Transverse colon (tissue), 4 donors: ENCODE measurements at places on chromosomes 16 and 17.

DNA sequence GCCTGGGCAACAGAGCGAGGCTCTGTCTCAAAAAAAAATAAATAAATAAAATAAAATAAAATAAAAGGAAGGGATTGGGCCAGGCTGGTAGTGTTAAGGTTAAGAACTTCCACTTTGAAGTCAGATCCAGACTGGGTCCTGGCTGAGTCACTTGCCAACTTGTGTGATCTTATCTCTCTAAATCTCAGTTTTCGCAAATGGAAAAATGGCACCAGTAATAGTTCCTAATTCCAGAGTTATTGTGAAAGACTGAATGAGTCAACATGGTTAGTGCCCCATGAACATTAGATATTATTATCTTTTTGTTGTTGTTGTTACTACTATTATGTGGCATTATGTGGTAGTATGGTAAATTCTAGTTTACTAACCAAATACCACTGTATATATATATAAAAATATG, 188.0 kb upstream of the AXIN2 start:
- no peak for DNase-seq

DNA sequence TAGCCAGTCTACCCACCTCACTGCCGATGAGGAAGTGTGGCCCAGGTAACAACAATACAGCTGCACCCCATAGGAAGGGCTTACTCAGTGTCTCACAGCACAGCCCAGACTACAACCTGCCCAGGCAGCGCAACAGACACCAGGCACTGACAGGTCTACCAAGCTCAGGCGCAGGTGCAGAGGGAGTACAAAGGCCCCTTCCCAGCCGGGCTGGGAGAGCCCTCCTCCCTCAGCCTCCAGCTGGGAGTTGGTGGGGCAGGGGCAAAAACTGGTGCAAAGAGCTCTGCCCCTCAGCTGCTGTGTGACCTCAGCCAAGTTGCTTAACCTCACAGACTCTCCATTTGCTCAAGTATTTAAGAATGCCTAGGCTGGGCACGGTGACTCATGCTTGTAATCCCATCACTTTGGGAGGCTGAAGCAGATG, 112.6 kb upstream of the LHX1 start:
- DNase-seq: no peak

GRCh38 chr17:2094891-2095535, 40.1 kb downstream of the HIC1 start:
- DNase-seq: peak; percentile 33

- no peak for DNase-seq
Observed at GRCh38 chr17:43020030-43020621, 2.1 kb downstream of the VAT1 start.

- DNase-seq: peak; percentile 34
Observed at GRCh38 chr16:49854796-49855203, 1.1 kb downstream of the ZNF423 start.

DNA sequence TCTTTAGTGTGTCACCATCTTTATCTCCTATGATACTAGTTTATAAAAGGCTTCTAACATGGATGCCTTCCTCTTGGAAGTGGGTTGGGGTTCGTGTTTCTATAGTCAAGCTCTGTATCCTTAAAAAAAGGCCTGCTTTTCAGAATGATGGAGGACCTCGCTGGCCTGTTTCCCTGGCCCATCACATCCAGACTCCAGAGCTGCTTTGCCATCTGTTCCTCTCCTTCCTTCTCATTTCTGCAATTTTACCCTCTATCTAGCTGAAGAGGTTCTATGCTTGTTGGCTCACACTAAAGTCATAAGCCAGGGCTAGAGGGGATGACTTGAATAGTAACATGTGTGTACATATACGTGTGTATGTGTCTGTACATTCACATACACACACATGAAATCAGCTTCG, 450.8 kb upstream of the HSBP1 start:
- no peak for DNase-seq

DNA sequence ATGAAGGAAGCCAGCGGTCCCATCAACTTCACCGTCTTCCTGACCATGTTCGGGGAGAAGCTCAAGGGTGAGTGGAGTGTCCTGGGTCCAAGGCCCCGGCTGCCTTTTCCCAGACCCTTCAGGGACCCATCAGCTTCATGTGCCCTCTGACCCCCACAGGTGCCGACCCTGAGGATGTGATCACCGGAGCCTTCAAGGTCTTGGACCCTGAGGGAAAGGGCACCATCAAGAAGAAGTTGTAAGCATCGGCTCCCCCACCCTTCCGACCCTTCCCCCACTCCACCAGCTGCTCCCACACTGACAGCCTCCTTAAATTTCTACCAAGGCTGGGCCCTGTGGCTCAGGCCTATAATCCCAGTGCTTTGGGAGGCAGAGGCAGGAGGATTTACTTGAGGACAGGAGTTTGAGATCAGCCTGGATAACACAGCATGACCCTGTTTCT, 1.9 kb downstream of the MYL11 start:
- no peak for DNase-seq

- DNase-seq: no peak
Observed at GRCh38 chr16:89138513-89138795, 33.1 kb upstream of the CDH15 start.

DNA sequence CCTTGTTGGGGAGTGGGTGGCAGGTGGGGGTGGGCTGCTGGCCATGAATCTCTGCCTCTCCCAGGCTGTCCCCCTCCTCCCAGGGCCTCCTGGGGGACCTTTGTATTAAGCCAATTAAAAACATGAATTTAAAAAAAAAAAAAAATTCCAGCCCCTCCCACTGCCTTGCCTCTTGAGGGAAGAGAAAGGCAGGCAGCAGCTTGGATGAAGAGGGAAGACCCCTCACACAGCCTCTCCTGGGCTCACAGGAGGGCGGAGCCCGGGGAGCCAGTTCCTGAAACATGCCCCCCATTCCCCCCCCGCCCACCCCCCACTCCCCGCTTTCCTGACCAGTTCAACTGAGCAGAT, 1.8 kb upstream of the TCAP start:
- DNase-seq: no peak

DNA sequence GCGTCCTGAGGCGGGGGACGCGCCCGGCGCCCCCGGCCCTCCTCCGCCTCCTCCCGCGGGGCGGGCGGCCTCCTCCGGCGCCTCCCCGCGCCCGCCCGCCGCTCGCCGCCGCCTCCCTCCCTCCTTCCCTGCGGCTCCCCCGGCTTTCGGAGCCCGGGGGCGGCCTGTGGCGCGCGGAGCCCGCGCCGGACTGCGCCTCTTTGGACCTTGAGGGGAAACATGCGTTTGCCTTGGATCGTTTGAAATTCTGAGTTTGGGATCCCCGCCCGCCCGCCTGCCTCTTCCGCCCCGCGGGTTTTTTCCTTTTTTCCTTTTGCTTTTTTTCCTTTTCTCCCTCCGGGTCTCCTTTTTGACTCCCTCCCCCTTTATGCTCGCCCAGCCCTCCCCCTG, 390 bp downstream of the ZNRF1 start:
- DNase-seq: peak; percentile 29
